ENCODE measurements at places on chromosomes 1 and 21.

DNA sequence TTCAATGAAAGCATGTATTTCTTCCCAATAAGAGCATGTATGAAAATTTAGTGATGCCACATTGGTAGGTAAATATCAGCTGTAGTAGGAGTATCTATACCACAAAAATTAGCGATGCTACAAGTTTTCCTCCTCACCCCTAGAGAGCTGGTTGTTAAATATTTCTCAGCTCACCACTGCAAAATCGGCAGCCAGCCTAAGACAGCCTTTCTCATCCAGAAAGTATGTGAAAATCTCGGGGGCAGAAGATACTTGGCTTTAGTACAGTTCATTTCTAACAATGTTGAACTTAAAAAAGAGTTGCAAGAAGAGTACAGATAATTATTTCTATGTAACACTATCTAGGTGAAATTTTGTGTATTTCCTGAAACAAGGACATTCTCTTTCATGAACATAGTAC, 235.4 kb downstream of the TPR start:
- no peak for DNase-seq

GRCh38 chr1:185896863-185897262, 162.7 kb downstream of the HMCN1 start:
- DNase-seq, result no peak

GRCh38 chr21:44650973-44651675, 3.3 kb downstream of the KRTAP12-4 start:
- DNase-seq, result no peak

GRCh38 chr1:17764591-17764990, 9.5 kb downstream of the ACTL8 start:
- DNase-seq, result no peak

DNA sequence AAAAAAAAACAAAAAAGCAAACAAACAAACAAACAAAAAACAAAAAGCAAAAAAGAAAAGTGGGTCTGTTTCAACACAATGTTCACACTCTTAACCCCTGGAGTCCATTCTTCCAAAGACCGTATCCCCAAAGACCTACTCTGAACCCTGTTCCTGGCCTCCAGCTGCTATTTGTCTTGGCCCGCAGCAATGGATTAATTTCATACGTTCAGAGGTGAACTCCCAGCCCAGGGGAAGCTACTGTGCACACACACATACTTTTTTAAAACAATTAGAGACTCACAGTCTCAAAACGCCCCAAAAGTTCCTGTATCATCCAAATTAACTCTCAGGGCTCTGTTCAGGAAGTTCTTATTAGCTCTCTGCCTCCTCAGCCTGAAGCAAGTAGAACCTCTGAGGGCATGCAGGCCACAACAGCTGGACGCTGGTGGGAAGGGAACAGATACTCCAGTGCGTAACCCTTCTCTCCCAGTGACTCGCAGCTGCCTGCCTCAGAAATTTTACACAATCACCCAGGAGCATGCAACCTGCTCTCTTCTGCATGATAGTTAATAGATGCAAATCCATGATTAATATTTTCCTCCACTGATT, 395.4 kb downstream of the RRAGC start:
- DNase-seq, result no peak

Measured in Calu3 (cell line).